Left colon (tissue), 2 donors: ENCODE measurements at places on chromosomes 1 and 21.

GRCh38 chr1:112956544-112957132 lies 642 bp upstream of the SLC16A1 start:
- DNase-seq, result peak; percentile 25

- DNase-seq, result no peak
Measured at GRCh38 chr1:29338908-29339575, 102.7 kb downstream of the PTPRU start.

GRCh38 chr1:225454733-225455132 lies 26.9 kb upstream of the LBR start:
- DNase-seq, result no peak

DNA sequence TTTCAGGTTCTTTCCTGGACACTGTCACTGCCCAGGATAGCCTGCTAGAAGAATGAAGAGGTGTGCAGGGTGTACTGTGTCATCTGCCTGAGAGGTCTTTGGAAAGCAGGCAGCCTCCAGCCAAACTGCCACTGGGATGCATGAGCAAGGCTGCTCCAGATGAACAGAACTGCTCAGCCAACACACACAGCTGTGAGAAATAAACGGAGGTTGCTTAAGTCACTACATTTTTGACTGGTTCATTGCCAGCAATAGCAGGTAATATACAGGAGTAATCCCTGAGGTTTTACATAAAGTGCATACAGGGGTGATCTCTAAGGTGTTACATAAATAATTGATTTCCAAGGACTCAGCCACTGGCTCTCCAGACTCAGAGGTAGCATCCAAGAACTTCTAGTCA lies 516.9 kb downstream of the BRINP3 start:
- DNase-seq, result no peak

DNA sequence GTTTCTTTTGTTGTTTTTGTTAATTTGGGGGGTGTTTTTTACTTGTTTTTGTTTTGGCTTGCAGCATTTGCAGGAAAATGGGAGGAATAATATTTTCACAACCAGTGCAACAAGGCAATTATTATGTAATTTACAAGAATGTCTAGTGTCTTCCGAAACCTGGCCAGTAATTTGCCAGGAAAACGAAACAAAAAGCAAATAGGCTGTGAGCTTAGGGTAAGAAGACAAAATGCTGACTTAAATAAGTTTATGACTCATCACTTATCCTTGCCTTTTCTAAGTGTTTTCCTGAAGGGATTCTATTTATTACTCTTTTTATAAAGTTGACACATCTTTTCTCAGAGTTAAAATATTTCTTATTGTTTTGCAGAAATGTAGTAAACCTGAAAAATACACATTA lies 49.8 kb downstream of the KCNT2 start:
- DNase-seq, result no peak

DNA sequence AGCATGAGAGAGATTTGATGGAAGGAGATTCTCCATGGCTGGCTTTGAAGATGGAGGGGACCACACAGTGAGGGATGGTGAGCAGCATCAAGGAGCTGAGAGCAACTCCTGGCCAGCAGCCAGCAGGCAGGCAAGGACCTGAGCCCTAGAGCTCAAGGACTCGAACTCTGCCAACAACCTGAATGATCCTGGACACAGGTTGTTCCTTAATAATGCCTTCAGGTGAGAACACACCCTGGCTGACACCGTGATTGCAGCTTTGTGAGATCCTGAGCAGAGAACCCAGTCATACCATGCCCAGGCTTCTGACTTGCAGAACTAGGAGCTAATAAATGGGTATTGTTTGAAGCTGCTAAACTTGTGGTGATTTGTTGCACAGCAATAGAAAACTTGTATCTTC lies 183.1 kb downstream of the LMX1A start:
- no peak for DNase-seq

DNA sequence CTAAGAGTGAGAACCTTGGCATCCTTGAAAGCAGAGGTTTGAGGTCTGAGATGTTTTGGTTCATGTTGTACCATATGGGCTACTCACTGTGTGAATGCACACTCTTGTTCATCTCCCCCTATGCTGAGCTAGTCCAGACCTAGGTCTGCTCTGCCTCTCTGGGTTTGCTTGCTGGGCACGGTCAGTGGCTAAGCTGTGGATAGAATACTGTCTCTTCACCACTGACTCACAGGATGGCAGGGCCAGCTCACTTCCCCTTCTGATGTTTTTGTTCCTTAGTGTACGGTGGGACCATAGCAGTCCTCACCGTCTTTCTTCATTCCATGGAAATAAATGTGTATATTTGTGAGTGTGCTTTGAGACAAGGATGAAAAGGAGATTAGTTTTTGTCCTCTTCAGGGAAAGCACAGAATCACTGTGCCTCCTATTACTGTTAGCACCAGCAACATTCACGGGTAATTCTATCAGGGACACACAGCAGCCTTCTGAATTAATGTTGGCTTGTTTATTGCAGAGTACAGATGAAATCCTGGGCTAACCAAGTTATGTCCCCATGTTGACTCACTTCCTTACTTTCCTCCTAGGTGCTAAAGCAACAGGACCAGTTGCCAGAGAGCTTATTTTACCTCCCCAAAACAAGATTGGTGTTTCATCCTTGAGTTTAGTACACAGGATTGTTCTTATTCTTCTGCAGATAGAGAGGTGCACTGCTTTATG lies 56.9 kb upstream of the IVNS1ABP start:
- DNase-seq, result no peak

- no peak for DNase-seq
Measured at GRCh38 chr1:226831953-226832352, 38.5 kb upstream of the PSEN2 start.

DNA sequence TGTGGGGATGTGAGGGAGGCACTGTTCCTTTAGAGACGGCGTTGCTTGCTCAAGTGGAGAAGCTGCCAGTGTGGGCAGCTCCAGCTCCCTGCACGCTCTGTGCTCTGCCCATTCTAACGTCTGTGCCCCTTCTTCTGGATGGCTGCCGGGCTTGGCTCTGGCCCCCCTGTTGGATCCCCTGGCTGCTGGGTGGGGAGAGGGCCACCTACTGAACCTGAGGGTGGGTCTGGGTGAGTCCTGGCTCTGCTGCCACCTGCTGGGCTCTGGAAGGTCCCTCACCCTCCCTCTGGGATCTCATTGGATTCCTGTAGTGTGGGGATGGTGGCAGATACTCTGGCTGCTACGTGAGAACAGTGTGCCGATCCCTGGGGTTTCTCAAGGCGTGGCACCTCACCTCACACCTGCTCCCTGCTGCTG lies 5.0 kb downstream of the PFKL start:
- DNase-seq, result peak; percentile 66

DNA sequence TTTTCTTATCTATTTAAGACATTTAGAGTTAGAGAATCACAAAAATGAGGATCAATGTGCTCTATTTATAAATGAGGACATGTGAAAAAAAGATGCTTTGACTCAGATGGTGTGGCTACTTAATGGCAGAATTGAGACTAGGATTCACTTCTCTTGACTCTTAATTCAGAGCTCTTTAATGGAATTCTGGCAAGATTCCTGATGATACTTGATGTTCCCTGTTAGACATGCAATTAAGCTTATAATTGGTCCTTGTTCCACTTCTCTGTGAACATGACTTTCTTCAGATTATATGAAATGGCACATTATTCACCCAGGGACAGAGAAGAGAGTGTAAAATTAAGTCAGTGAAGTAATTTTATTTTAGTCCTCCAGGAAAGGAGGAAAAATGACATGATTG lies 165.3 kb downstream of the LRRC7 start:
- DNase-seq, result no peak

- DNase-seq, result no peak
Measured at GRCh38 chr1:34816332-34816731, 23.5 kb downstream of the GJA4 start.

DNA sequence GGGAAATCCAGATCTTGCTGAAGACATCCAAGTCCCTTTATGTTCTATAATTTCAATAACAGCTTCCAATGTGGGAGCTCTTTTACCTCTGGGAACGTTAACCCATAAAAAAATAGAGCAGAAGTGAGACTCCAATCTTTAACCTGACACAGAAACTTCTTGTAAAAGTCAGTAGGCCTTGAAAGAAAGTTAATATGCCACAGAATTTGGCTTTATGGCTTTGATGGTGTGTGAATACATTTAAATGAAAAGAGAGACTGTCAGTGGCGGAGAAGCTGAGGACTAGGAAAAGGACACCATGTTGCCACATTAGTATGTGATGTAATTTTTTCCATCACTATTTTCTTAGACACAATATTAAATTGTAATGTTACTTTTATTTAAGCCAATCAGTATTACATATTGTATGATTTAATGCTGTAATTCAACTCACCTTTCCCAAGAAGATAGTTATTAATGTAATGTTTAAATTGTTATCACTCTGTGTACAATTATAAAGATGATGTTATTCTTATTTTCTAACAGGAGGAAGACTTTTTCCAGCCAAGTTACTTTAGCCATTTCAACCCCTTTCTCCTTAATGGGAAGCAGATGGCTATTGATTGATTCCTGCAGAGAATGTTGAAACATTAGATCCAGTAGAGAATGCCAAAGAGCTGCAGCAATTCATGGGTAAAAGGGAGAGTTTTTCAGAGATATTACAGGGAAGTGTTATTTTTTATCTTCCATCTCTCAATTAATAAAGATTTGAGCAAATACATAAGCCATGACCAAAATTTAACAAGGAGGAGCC lies 17.5 kb upstream of the CLDN8 start:
- DNase-seq, result no peak

DNA sequence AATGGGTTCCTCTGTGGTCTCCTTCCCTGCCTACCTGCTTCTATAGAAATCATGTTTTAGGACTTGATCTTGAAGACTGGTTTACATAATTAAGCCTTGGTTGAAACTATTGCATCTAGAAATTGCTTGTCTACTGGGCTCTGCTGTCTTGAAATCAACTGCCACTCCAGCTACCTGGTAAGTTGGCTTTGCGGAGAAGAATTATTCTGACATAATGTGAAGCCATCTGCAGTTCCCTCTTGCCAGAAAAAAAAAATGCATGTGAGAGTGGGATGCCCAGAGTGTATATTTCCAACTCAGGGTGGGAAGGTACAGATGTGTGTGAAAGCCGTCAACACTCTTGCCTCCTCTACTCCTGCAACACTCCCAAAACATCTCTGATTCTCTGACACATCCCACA lies 27.2 kb downstream of the C8B start:
- no peak for DNase-seq

GRCh38 chr1:160404094-160404493 lies 3.7 kb downstream of the VANGL2 start:
- DNase-seq, result no peak

DNA sequence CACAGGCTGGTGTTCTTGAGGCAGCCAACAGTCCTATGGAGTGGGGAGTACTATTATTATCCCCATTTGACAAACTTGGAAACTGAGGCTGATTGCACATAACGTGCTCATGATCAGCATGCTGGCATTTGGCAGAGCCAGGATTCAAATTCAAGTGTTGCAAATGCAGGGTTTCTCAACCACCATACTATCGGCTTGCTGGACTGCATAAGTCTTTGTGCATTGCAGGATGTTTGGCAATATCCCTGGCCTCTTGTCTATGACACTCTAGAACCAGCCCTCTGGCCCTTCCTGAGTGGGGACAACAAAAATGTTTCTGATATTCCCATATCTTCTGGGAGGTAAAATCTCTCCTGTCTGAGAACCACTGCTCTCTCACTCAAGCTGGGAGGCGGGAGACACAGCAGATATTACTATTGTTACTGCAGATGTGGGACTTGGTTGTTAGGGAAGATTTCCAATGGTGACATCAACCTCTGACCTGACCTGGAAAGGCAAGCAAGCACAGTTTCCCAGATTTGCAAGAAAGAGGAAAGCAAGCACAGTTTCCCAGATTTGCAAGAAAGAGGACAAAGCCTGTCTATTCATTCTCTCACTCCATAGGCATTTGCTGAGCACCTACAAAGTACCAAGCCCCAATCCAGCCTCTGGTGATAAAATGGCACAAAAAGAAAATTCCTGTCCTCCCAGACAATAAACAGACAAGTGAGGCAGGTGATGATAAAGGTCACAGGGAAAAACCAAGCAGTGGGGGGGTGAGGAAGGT lies 1.0 kb upstream of the AADACL3 start:
- no peak for DNase-seq

GRCh38 chr1:229280037-229280828 lies 9.3 kb downstream of the RAB4A start:
- DNase-seq, result no peak

- DNase-seq, result no peak
Measured at GRCh38 chr1:213925531-213926182, 62.1 kb upstream of the PROX1 start.

GRCh38 chr1:1564268-1564667 lies 10.4 kb downstream of the SSU72 start:
- DNase-seq, result no peak

DNA sequence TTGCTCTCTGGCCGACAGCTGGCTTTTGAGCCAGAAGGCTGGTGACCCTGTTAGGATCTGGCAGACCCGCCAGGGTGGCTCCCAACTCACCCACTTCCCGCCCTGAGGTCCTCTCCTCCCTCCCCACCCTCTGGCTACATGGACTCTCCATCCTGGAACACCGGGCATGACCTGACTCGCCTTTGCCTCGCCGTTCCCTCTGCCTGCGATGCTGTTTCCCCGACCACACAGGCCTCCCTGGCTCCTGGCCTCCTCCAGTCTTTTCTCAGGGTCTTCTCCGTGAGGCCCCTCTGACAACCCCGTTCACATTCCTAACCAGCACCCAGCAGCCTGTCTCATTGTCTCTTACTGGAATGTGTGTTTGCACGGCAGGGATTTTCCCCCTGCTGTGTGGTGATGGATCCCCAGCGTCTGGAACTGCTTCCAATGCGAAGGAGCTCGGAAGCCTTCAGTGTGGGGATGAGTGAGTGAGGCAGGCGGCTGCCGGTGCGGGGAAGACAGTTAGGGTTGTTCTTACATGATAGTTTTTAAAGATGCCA lies 46.0 kb upstream of the POFUT2 start:
- no peak for DNase-seq

GRCh38 chr1:54304518-54304917 lies 101.7 kb downstream of the SSBP3 start:
- DNase-seq, result no peak

GRCh38 chr1:222047366-222047765 lies 305.5 kb upstream of the DUSP10 start:
- no peak for DNase-seq

- DNase-seq, result no peak
Measured at GRCh38 chr21:38072489-38072888, 156.2 kb upstream of the KCNJ6 start.

DNA sequence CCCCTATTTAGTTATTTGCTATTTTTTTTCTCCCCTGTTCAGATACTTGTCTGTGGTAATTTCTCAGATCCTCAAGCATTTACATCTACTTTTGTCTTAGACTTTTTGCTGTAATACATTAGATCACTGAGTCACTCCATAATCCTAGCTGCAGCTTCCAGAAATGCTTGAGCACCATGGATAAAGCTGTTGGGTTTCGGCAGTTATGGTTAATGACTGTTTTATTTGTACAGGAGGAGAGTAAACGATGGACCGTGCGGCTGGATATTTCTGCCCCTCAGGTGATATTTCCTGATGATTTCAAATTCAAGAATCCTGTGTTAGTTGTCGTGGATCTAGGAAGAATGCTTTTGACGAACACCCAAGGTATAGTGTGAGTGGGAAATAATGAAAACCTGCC lies 42.9 kb downstream of the VPS13D start:
- DNase-seq, result no peak

GRCh38 chr21:44666401-44667320 lies at the start of gene KRTAP12-2:
TSS of gene KRTAP12-2 (minus strand) at chr21:44666927. CDS start at chr21:44666886, 41 bp downstream.
- DNase-seq, result no peak

GRCh38 chr1:42992054-42992571 lies 33.4 kb upstream of the SLC2A1 start:
- no peak for DNase-seq

GRCh38 chr1:230392920-230393521 lies 33.1 kb downstream of the PGBD5 start:
- DNase-seq, result no peak
